ENCODE measurements at places on chromosomes 4 and X.

DNA sequence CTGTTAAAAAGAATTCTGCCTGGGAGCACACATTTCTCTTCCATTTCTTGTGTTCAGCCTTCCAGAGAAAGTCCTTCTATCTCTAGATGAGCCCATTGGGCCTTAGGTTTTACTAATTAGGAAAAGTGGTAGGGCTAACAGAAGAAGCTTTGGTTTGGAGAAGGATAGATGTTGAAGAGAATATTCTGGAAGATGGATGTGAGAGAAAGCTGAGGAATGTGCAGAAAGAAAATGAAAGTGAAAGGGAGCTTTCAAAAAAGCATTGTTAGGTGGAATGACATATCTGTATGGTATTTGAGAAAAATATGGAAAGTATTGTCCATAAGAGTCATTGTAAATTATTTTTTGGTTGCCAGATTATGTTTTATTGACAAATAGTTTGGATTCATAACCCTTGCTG is 474.8 kb upstream of the SLIT2 start:
- no peak for DNase-seq

GRCh38 chr4:27624749-27625148 is 764.1 kb downstream of the STIM2 start:
- no peak for DNase-seq

DNA sequence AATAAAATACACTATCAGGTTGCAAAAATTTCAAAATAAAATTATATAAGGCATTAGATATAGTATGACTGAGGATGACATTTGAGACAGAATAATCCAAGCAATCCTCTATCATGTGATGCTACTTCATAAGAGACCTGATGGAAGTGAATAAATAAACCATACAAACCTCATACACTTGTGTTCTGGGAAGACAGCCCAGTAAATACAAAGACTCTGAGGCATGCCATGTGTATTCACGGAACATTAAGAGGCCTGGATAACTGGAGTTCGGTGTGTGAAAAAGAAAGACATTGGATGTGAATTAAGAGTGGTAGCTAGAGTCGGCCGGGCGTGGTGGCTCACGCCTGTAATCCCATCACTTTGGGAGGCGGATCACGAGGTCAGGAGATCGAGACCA is 364.2 kb downstream of the ADAM29 start:
- no peak for DNase-seq

- peak; percentile 53 for DNase-seq
These were observed 62.8 kb downstream of the FAM9B start for GRCh38 chrX:8971116-8971515.

DNA sequence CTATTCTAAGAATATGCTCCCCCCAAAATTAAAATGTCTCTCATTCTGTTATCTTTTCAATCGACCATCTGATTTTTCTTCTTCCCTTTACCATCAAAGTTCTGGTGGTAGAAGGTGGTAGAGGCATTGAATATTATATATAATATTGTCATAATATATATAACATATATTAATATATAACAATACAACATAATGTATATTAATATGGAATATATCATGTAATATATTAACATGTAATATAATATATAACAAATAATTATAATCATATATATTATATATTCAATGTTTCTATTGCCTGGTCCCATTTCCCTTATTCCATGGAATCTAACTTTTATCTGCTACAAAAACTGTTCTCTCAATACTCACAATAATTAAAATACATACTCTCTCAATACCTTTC is 40.6 kb downstream of the STPG2 start:
- DNase-seq, result no peak

GRCh38 chr4:17584521-17585213 is 7.7 kb downstream of the LAP3 start:
- DNase-seq, result no peak

GRCh38 chr4:133802359-133803140 is 399.0 kb downstream of the PABPC4L start:
- no peak for DNase-seq

GRCh38 chrX:47080215-47080914 is 2.1 kb downstream of the RGN start:
- DNase-seq, result peak; percentile 4

DNA sequence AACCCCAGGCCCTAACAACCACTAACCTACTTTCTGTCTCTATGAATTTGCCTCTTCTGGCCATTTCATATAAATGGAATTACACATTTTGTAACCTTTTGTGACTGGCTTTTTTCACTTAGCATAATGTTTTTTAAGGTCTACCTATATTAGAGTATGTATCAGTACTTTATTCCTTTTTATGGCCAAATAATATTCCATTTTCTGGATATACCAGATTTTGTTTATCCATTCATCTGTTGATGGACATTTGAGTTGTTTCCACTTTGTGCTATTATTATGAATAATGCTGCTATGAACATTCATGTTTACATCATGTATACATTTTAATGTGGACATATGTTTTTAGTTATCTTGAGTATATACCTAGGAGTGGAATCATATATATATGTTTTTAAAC is 35.5 kb downstream of the REPS2 start:
- DNase-seq, result no peak

DNA sequence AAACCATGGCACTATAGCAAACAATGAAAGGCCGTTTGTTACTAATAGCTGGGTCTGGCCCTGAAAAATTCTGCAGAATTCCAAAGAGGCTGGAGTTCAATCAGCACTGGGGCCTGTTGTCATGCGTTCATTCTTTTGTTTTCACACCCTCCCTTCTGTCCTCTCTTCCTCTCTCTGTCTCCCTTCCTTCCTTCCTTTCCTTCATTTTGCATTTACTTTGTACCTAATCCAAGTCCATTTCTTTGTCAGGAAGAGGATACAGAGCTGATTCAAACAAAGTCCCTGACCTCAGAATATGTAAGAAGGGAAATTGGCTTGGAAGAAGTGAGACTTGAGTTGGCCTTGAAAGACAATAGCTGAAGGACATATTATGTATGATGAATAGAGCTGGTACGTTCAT is 119.6 kb upstream of the LDB2 start:
- DNase-seq, result no peak

GRCh38 chr4:141132709-141133145 is 542 bp downstream of the RNF150 start:
- DNase-seq, result no peak

DNA sequence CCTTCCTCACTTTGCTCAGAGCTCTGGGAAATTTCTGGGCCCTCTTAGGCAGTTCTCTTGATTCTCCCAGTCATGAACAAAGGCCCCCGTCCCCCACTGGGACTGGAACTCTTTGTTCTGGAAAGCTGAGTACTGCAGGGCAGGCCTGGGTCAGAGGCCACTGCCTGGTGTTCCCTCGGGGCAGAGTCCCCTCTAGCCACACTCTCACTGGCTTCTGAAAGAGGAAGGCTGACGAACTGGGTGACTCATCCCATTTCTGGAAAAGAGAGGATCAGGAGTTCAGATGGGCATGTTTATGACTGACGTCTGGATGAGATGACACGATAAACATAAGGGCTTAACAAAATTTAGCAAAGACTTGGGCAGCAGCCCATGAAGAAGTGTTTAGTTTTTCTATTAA is 47.7 kb downstream of the DDX3X start:
- peak; percentile 36 for DNase-seq

DNA sequence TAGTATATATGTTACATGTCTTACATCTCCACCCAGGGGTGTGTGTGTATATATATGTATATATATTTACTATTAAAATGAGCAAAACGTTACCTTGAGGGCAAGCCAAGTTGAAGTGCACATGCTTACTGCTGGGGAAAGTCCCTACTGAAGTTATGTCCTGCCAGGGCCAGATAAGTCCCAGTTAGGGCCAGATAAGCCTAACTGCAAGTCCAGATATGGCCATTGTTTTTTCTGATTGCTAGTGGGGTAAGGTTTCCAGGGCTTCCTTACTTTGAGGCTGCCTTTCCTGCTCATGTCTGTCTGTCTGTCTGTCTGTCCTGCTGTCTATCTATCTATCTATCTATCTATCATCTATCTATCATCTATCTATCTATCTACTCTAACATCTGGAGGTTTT is 19.3 kb upstream of the ZNF81 start:
- no peak for DNase-seq

DNA sequence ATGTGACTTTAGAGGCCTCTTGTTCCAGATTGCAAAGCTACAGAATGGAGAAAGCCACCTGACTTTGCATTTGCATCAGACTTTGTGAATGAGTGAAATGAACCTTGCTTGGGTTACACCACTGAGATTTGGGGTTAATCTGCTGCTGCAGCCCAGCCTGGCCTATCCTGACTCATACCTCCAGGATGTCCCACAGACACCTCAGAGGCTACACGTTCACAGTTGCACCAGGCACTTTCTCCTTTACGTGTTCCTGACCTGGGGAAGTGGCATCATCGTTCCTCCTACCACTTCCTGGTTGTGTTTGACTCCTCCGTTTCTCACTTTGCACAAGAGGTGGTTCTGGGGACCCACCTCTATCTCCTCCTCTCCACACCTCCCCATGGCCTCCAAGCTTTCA is 9.2 kb upstream of the SORCS2 start:
- DNase-seq, result no peak

DNA sequence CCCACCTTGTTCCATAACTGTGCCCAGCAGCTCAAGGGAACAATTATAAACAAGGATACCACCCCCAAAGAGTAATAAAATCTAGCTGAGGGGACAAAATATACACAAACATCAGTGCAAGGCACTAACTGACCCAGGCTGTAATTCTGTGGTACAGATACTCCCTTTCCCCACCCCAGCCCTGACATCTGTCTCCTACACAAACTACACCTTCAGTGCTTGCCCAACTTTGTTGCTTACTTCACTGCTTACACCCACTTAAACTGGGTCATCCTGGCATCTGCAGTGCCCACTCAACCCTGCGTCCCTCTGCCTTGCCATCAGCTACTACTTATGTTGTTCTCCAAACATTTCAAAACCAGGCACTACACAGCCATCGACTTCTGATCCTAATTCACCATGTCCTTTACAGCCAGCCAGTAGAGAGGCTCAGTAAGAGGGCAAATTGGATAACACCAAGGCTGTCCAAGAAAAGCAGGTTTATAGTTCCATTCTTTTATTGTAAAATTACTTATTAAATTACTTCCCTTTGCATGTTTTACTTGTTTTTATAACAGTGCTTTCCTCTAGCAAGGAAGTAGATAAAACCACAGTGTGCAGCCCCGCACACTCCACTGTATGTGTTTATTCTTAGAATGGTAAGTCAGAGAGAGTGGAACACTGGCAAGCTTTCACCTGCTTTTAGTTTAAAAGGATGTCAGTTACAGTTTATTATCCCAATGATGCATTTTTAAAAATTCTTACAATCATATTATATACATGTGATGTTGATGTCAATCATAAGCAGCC is 149.6 kb downstream of the INPP4B start:
- DNase-seq, result no peak

- DNase-seq, result no peak
These were observed 753.5 kb downstream of the PDHA2 start for GRCh38 chr4:96593422-96593821.

DNA sequence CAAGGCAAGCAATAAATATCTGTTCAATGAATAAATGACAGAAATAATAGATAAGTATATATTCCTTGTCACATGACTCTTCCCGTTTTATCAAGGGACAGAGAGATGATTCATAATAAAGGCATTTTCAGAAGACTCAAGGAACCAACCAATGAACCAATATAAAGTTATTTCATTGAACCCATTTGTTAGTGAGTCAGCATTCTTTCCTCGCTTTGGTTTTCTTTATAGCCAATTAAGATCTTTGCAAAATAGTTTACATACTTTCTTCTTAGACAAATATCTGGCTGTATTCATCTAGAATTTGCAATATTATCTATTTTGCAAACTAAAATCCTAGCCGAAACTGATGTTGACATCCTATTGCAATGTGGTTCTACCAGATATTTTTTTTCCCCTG is 269.4 kb downstream of the IL15 start:
- DNase-seq, result no peak

DNA sequence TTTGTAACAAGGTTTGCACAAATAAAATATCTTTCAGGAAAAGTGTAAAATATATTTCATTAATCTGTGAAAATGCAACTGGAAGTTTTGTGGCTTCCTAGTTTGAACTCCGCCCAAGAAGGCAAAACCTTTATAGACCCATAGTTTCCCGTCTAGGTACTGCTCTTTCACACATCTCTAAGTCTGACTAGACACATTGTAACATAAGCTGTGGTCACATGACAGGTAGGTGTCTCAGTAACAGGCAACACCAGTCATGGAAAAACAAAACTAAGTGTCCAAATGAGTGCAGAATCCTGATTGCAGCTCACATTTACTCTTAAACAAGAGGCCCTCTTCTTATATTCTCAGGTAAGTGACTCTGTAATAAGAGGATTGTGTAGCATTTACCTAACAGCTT is 55.6 kb downstream of the SNCA start:
- DNase-seq, result no peak

- DNase-seq, result no peak
These were observed 28.2 kb downstream of the NELFA start for GRCh38 chr4:1980561-1981041.

DNA sequence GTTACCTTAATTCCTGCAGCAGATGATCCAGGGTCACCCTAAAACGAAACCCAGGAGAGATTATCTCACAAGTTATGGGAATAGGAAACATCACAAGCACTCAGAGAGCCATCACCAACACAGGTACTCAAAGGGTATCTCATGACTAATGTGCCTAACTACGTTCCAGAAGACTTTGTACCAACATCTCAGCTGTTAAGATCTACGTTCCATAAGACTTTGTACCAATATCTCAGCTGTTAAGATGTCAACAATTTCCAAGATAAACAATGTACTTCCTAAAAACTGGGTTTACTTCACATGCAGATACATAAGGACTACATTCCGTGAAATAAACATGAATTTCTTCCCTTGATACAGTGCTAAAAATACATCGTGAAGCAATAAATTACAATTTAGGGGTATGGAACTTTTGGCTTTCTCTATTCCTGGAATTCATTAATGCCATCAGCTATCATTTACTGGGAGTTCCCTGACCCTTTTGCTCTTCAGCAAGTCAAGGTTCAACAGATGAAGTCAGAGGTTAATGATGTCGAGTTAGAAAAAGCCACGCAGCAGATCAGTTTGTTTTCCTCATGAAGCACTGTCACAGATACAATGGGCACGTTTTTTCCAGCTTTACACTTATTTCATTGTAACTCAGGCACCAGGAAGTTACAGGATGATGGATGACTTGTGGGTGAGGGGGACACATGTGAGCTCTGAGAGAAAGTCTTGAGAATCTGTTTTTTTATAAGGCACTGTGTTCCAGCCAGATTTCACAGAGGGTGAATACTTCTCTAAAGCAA is 127.0 kb upstream of the ETNPPL start:
- no peak for DNase-seq

DNA sequence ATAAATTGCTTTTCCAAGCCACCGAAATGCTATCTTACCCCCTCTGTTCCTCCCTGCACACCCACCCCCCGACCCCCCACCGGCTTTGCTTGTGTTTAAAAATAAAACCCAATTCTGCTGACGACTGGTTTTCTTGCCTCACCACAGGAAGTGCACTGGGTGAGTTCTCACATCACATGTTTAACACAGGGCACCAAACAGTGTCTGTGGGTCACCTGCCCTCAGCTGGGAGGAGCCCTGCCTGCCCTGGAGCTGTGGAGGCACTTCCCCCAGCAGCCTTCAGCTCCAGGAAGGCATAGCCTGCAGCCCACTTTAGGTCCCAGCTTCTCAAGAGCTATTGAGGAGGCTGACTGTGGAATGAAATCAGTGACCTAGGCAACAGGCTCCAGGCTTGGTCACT is 8.8 kb downstream of the TMEM255A start:
- DNase-seq, result no peak

GRCh38 chrX:133999031-133999705 is 13.8 kb upstream of the GPC3 start:
- no peak for DNase-seq

GRCh38 chr4:5654791-5655190 is 53.6 kb downstream of the EVC2 start:
- DNase-seq, result no peak
